Stimulated activated CD4-positive, alpha-beta T cell treated with anti-CD3 and anti-CD28 coated beads, Interleukin-2, amount 100 ng/mL, for 4 hours (primary cell): ENCODE measurements at places on chromosomes 7 and 10.

- DNase-seq: no peak
Measured at GRCh38 chr7:2079332-2080059, 153.2 kb downstream of the MAD1L1 start.

- DNase-seq: no peak
Measured at GRCh38 chr7:129136887-129137642, 7.4 kb upstream of the TSPAN33 start.

- no peak for DNase-seq
Measured at GRCh38 chr10:102421757-102422512, 1.3 kb downstream of the FBXL15 start.

DNA sequence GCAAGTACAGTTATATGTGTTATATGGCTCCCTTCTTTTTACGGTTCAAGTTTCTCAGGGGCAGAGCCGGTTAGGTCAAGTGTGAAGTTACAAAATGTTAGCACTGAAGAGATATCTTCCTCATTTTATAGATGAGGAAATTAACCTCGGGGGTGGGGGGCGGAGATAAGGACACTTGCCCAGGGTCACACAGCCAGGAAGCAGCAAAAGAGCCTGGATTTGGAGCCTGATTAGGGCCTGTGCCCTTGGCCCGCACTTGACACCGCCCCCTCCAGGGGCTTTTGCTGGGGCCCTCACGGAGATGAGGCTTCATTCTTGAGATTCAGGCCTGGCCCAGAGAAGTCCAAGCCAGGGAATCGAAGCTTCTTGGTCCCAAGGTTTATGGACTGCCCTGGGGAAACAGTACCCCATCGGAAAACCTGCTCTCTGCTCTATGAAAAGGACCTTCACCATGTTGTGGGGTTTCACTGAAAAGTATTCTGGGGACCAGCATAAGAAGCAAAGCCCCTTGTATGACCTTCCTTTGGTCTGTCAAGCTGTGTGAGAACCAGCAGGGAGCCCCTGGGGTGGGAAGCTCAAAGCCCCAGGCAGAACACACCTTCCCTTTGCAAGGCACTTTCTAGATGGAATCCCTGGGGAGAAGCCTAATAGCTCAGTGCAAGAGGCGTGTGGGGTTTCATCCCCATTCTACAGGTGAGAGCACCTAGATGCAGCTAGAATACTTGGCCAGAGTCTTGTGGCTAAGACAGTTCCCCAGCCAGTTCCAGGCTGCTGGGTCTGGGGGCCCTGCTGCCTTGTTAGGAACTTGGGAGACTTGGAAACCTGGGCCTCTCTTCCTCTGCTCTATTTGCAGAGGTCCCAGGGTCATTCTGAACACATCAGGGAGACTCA, 21.9 kb downstream of the UNC5B start:
- DNase-seq: no peak

DNA sequence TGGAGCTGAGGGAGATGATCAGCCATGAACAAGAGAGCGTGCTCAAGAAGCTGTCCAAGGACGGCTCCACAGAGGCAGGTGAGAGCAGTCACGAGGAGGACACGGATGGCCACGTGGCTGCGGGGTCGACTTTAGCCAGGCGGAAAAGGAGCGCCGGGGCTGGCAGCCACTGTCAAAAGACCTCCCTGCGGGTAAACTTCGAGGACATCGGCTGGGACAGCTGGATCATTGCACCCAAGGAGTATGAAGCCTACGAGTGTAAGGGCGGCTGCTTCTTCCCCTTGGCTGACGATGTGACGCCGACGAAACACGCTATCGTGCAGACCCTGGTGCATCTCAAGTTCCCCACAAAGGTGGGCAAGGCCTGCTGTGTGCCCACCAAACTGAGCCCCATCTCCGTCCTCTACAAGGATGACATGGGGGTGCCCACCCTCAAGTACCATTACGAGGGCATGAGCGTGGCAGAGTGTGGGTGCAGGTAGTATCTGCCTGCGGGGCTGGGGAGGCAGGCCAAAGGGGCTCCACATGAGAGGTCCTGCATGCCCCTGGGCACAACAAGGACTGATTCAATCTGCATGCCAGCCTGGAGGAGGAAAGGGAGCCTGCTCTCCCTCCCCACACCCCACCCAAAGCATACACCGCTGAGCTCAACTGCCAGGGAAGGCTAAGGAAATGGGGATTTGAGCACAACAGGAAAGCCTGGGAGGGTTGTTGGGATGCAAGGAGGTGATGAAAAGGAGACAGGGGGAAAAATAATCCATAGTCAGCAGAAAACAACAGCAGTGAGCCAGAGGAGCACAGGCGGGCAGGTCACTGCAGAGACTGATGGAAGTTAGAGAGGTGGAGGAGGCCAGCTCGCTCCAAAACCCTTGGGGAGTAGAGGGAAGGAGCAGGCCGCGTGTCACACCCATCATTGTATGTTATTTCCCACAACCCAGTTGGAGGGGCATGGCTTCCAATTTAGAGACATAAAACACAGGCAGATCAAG, 3.3 kb downstream of the GDF2 start:
- no peak for DNase-seq

DNA sequence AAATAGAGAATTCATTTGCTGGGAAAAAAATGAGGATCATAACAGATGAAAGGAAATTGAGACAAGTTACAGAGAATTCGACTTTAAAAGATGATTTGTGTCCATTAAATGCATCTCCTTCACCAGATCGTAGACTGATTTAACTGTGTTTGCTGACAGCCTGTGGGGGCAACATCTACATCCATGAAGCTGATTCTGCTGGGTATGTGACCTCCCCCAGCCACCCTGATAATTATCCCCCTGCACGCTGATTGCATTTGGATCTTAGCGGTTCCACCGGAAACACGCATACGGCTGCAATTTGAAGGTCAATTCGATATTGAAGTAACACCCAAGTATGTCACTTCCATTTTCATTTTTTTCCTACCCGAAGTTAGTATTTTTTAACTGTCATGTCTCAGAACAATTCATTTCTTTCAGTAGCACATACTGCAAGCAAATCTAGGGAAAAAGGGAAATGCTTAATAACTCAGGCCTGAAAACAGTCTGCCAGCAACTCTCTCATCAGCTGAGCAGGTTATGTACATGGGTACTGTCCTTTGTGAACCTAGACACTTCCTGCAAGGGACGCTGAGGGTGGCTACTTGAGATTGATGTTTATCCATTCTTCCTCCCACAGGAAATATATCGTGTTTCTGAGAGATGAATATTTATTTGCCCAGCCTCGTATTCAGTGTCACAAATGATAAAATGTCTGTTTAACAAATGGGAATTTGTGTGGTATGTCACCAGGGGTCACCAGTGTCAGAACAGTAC, 134.9 kb downstream of the ZNF22 start:
- no peak for DNase-seq

- no peak for DNase-seq
Measured at GRCh38 chr10:69562731-69563254, 10.4 kb downstream of the NEUROG3 start.

DNA sequence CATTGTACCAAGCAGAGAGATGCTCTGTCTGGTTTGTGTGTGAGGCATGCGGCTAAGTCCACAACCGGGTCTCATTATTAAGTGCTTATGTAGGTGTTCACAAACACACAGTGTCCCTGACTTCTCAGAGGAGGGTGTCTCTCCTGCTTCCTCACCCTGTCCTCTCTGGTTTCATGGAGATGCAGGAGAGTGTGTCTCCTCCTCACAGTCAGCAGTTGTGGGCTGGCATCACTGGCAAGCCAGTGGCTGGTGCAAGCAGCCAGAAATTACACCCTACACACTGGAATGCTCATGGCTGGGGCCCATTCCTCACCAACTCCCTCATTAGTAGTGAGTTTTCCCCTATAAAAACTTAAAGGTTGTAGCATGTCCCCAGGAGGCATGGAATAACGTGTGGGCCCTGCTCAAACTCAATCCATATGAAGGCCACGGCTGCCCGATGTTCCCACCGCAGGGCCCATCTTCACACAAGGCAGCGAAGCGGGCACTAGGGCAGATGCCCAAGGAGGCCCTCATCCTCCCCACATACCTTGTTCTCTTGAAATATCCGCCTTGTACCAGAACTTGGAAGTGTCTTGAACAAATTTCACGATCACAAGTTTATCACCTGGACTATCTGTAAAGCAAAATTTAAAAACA, 280.1 kb downstream of the TNS3 start:
- no peak for DNase-seq

DNA sequence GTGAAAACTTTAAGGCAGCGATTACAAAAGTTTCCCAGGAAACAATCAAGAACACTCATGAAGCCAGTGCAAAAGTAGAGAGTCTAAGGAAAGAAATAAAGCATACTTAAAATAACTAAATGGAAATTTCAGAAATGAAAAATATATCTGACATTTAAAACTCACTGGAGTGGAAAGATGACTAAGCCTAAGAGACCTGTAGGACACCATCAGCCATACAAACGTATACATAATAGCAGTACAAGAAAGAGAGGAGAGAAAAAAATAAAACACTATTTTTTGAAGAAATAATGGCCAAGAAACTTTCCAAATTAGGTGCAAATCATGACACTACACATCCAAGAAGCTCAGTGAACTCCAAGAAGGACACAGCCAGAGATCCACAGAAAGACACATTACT, 5.4 kb upstream of the AKR1D1 start:
- DNase-seq: no peak

DNA sequence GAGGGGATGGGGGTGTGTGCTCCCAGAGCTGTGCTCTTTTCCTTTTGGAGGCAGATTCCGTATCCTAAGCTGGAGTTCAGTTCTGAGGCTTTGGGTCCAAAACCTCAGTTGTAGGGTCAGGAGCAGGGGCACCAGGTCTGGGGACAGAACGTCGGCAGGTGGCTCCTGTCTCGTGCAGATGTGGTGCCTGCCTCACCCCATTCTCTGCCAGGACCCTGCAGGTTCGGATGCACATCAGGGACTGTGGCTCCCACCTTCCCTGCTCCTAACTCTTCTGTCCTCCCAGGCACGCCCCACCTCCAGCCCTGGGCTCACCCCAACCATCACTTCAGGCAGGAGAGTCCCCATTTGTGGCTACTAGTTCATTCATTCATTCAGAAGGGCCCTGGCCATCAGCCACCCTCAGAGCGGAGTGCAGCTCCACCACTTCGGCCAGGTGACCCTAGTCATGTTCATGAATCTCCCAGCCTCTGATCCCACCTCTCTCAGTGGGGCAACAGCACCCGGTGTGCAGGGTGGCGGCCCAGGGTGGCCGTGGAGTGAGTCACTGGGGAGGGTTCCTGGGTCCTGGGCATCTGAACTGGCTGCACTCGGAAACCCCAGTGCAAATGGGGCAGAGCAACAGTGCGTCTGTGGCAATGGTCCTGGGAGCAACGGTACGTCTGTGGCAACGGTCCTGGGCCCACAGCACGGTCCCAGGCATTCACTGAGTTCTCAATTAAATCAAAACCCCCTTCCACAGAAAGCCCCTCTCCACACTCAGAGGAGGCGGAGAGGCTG, 100.8 kb upstream of the FAM20C start:
- DNase-seq: no peak
